ENCODE measurements at places on chromosomes 13 and 19. TPM values are rescaled to one million over a fixed set of nuclear protein-coding genes. Genes with fewer than 3 reads are reported as not detected.
A peak's percentile ranks its signal among the peaks of the same experiment; 100 is the strongest.

IL17D gene
- total RNA-seq = 0.19 TPM

GRCh38 chr13:24861617-24862362 is 97.8 kb downstream of the RNF17 start:
- H3K36me3 ChIP-seq = no peaks in the 10 kb centered on the region
- H3K27ac ChIP-seq = no peak overlapping the region
- H3K27me3 ChIP-seq = no peaks in the 10 kb centered on the region

CBY2 gene
- total RNA-seq = not detected

DNA sequence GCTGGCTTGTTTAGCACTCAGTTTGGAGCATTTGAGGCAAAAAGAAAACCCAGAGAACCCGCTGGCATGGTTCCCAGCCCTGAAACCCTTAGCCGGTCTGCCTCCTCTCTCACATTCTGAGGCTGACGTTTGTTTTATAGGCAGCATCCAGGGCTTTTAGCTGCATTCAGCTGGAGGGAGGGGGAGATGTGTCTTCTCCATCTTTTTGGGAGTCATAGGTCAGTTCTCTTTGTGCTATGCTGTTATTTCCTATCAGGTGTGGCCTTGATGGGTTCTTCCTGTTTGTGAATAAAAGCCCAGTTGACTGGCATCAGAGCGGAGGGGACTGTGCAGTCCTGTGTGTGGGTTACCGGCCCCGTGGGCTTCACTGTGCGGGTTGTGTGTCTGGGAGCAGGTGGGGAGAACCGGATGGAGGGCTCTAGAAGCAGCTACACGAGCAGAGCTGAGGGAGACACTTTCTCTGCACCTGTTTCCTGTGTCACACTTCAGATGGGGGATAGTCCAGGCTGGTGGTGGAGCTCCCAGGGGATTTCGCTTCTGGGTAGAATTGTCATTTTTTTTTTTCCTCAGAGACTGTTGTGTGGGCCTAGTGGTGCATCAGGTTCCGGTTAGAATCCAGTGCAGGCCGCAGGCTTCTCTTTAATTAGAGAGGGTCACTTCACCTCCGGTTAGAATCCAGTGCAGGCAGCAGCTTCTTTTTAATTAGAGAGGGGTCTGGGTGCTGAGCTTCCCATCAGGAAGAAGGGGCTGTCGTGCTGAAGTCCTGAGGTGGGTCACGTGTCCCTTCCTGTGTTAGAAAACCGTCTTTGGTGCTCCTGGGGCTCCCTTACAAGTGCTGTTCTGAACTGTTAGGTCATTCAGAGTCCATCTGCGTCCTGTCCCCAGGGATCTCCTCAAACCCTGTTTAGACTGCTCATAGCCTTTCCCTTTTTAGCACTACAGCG is 69.6 kb downstream of the ARHGEF7 start:
- peak overlapping the region; percentile 62 for H3K27ac ChIP-seq
- no peaks in the 10 kb centered on the region for H3K36me3 ChIP-seq
- peak overlapping the region; percentile 22 for H3K4me3 ChIP-seq
- DNase-seq = peak; percentile 62
- H3K4me1 ChIP-seq = peaks cover 92% of the 10 kb centered on the region
- H3K27me3 ChIP-seq = no peaks in the 10 kb centered on the region

DNA sequence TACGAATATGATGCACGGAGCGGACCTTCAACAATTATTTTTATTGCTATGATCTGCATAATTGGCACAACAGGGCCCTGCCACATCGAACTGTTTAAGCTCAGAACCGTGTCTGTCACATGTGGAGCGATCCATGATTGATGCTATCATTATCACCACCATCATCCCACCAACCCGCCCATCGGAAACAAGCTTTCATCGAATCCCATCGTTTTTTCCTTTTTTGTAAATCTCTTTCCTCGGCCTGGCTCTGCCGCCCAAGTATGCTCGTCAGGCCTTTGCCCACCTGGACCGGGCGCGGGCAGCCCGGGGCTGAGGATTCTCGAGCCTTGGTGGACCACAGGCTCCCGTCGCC is 533 bp upstream of the DCAF15 start:
- peaks cover 13% of the 10 kb centered on the region for H3K4me1 ChIP-seq
- peak overlapping the region; percentile 40 for H3K4me3 ChIP-seq
- H3K36me3 ChIP-seq = peaks cover 30% of the 10 kb centered on the region
- peak overlapping the region; percentile 90 for H3K27ac ChIP-seq

- no peaks in the 10 kb centered on the region for H3K36me3 ChIP-seq
- H3K4me3 ChIP-seq = no peak overlapping the region
- no peak for DNase-seq
- no peak overlapping the region for H3K27ac ChIP-seq
- H3K27me3 ChIP-seq = no peaks in the 10 kb centered on the region
- no peaks in the 10 kb centered on the region for H3K4me1 ChIP-seq
Measured at GRCh38 chr13:75418997-75419396, 63.0 kb downstream of the TBC1D4 start.

ZNF177 gene
- 1.1 TPM for total RNA-seq

LHFPL6 gene
- total RNA-seq = 0.92 TPM

- H3K4me1 ChIP-seq = no peaks in the 10 kb centered on the region
- H3K36me3 ChIP-seq = no peaks in the 10 kb centered on the region
- DNase-seq = no peak
- no peak overlapping the region for H3K4me3 ChIP-seq
- H3K27ac ChIP-seq = no peak overlapping the region
- H3K27me3 ChIP-seq = no peaks in the 10 kb centered on the region
Measured at GRCh38 chr19:22595422-22595821, 38.7 kb upstream of the ZNF492 start.

PRDX2 gene
- total RNA-seq = 297 TPM

- H3K36me3 ChIP-seq = no peaks in the 10 kb centered on the region
- H3K27ac ChIP-seq = peak overlapping the region; percentile 81
- peak overlapping the region; percentile 99 for H3K4me3 ChIP-seq
- peak; percentile 55 for DNase-seq
Measured at GRCh38 chr19:7533925-7534480, 1.5 kb upstream of the PNPLA6 start.

CFAP97D2 gene
- total RNA-seq = not detected

GRCh38 chr19:18253716-18254115 is 20.5 kb downstream of the IQCN start:
- no peaks in the 10 kb centered on the region for H3K36me3 ChIP-seq
- H3K4me1 ChIP-seq = no peaks in the 10 kb centered on the region
- DNase-seq = no peak
- no peak overlapping the region for H3K4me3 ChIP-seq
- no peak overlapping the region for H3K27ac ChIP-seq

- peak overlapping the region; percentile 99 for H3K27ac ChIP-seq
- H3K36me3 ChIP-seq = peaks cover 19% of the 10 kb centered on the region
- H3K27me3 ChIP-seq = no peaks in the 10 kb centered on the region
- DNase-seq = no peak
- H3K4me1 ChIP-seq = peaks cover 66% of the 10 kb centered on the region
Measured at GRCh38 chr19:1258707-1259205, 10.4 kb downstream of the MIDN start.

DNA sequence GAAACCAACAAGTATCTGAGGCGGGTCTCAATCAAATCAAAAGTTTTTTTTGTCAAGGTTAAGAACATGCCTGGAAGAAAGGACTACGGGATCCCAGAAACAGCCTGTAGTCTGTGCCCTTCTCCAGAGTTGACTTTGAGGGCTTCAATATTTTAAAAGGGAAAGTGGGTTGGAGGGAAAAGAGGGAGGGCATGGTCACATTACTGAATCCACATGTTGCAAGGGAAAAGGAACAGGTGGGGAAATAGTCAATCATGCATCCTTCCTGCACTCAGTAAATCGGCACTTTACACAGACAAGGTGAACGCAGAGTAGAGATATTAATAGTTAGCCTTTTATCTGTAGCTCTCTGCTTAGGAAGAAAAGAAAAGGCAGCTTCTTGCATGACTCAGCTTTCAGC is 808.5 kb downstream of the UQCRFS1 start:
- no peak overlapping the region for H3K27ac ChIP-seq
- H3K36me3 ChIP-seq = no peaks in the 10 kb centered on the region
- DNase-seq = no peak
- no peaks in the 10 kb centered on the region for H3K4me1 ChIP-seq

CYP2A6 gene
- total RNA-seq = not detected

DNA sequence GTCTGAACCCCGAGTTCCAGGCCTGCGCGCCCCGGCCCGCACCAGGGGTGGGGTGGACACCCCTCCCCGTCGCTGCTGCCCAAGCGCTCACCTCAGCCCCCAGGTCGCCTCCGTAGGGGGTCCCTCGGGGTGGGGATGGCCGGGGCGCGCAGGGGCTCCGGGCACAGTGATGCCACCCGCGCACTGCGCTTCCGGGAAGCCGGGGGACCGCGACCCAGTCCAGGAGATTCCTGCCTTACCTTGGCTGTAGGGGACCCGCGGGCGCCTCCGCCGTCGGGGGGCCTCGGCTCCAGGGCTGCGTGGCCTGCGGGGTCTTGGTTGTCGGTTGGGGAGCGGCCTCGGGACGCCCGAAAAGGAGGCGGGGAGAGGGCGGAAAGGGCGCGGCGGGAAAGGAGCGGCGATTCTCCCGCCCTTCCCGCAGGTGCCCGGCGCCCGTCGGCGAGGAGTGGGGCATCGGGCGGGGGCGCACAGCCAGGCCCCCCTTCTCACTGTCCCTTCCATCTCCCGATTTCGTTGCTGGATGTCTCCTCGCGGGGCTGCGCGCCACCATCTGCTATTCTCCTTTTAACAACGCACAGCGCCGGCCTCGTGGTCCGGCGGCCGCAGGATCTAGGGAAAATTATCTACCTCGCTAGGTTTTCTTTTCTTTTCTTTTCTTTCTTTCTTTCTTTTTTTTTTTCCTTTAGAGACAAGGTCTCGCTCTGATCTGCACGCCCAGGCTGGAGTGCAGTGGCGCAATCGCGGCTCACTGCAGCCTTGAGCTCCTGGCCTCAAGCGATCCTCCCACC is at the start of gene KEAP1:
Gene KEAP1 (minus strand): TSS at position 355 of the 788 bp plus-strand sequence. CDS start 3,323 bp downstream, outside the sequence.
- no peak for DNase-seq
- H3K36me3 ChIP-seq = no peaks in the 10 kb centered on the region
- H3K4me3 ChIP-seq = peak within 1 kb of the TSS; percentile 88
- H3K27me3 ChIP-seq = no peaks in the 10 kb centered on the region

DNA sequence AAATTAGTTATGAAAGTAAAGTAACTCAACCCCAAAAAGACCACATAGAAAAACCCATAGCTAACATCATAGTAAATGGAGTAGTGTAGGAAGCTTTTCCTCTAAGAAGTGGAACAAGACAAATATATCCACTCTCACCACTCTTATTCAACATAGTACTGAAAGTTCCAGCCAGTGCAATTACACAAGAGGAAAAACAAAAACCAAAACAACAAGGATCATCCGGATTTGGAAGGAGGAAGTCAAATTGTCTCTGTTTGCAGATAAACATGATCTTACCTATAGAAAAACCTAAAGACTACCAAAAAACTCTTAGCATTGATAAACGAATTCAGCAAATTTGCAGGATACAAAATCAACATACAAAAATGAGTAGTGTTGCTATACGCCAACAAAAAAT is 8.5 kb upstream of the SIGLEC8 start:
- no peaks in the 10 kb centered on the region for H3K36me3 ChIP-seq
- no peak for DNase-seq
- H3K27ac ChIP-seq = no peak overlapping the region
- no peaks in the 10 kb centered on the region for H3K4me1 ChIP-seq

KRTDAP gene
- total RNA-seq = not detected

DNA sequence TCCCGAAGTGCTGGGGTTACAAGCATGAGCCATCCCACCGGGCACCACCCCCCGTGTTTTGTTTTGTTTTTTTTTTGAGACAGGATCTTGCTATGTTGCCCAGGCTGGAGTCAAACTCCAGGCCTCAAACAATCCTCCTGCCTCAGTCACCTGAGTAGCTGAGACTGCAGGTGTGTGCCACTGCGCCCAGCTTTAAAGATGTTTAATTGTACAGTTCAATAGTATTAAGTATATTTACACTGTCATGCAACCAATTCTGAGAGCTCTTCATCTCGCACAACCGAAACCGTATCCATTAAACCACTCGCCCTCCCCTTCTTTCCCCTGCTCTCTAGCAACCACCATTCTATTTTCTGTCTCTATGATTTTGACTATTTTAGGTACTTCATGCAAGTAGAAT is 15.6 kb downstream of the NUCB1 start:
- H3K27ac ChIP-seq = no peak overlapping the region
- H3K4me1 ChIP-seq = no peaks in the 10 kb centered on the region
- no peak overlapping the region for H3K4me3 ChIP-seq
- no peak for DNase-seq
- H3K36me3 ChIP-seq = peaks cover 3% of the 10 kb centered on the region

ZNF181 gene
- total RNA-seq = 25.5 TPM

GRCh38 chr19:41222240-41222639 is 3.2 kb downstream of the AXL start:
- no peak for DNase-seq
- no peak overlapping the region for H3K4me3 ChIP-seq
- no peaks in the 10 kb centered on the region for H3K36me3 ChIP-seq
- peaks cover 11% of the 10 kb centered on the region for H3K4me1 ChIP-seq

- no peaks in the 10 kb centered on the region for H3K4me1 ChIP-seq
- H3K36me3 ChIP-seq = no peaks in the 10 kb centered on the region
- H3K27me3 ChIP-seq = no peaks in the 10 kb centered on the region
Measured at GRCh38 chr19:973726-974563, 10.2 kb upstream of the WDR18 start.

DNA sequence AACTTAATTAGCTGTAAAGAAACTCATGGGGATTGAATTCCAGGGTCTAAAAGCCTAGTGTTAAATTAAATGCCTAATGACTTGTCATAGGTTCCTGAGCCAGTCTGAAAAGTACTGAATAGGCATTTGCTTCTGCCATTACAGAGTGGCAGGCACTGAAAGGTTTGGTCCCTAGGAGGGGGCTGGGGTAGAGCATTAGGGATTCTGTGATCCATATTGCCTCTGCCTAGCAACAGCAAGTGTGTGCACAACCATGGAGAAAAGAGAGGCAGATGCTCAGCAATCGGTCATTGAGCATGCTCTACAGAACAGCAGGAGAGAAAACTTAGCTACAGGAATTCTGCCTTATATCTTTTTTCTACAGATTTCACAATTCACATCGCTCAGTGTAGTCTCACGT is 133.5 kb downstream of the TRPC4 start:
- no peaks in the 10 kb centered on the region for H3K36me3 ChIP-seq
- no peaks in the 10 kb centered on the region for H3K27me3 ChIP-seq
- H3K27ac ChIP-seq = no peak overlapping the region
- H3K4me1 ChIP-seq = no peaks in the 10 kb centered on the region

Measured in naive thymus-derived CD4-positive, alpha-beta T cell (primary cell).